ENCODE measurements at places on chromosomes 4 and X. TPM values are rescaled to one million over a fixed set of nuclear protein-coding genes. Genes with fewer than 3 reads are reported as not detected.

- no peak for DNase-seq
Measured at GRCh38 chrX:67613996-67614395, 70.2 kb downstream of the AR start.

The SPANXC gene
- total RNA-seq = not detected

DNA sequence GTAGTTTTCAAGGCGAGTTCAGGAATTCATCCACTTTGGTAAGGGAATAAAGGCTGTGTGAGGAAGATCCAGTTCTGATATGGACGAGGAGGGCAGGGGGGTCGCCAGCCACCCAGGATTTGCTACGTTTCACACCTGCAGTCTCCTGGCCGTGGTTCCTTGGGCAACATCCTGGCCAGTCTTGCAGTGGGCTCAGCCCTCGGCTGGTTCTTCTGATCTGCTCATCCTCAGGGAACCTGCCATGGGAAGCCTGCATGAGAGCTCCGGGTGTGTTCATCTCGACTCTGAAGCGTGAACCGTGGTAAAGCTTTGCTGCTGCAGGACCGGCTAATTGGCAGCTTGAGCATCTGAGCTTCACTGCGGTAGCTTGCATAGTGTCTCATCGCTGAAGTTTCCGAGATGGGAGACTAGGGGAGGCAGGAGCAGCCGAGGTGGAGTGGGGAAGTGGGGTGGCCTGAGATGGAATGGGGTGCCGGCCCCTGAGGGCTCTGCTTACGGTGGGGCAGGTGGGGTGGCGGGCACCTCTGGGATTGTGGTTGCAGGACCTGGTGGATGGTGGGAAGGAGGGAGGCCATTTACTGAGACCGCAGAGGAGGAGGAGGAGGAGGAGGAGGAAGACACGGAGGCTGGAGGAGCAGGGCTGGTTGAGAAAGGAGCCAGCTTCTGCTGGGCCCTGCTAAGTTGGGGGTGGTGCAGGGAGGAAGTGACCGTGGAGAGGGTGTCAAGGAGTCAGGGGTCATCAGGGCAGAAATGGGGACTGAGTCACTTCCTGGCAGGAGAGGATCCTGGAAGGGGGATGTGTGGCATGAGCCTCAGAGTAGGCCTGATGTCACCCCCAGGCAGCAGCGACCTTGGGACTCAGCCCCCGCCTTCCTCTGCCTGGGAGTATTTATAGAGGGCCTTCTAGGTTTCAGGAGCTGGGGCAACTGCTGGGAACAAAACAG lies 213.1 kb upstream of the PSAPL1 start:
- peak; percentile 64 for DNase-seq

- DNase-seq = peak; percentile 71
Measured at GRCh38 chr4:152536545-152537182, 772 bp upstream of the FBXW7 start.

GRCh38 chr4:78512357-78512920 lies 39.1 kb upstream of the ANXA3 start:
- no peak for DNase-seq

The ZNF81 gene
- total RNA-seq = 6.8 TPM

- DNase-seq = peak; percentile 92
Measured at GRCh38 chr4:119099227-119099810, 36.3 kb upstream of the MYOZ2 start.

- DNase-seq = no peak
Measured at GRCh38 chr4:71206763-71207162, 132.1 kb upstream of the SLC4A4 start.

The TMSB15B gene
- total RNA-seq = 3.5 TPM

- DNase-seq = peak; percentile 12
Measured at GRCh38 chr4:166252487-166253402, 379.7 kb downstream of the TLL1 start.

GRCh38 chr4:163167333-163167626 lies 590 bp upstream of the NAF1 start:
- peak; percentile 47 for DNase-seq

The TEX11 gene
- total RNA-seq = not detected
